ENCODE measurements at places on chromosomes 2 and 18.

- no peak for DNase-seq
Observed at GRCh38 chr18:58766946-58767345, 95.7 kb downstream of the MALT1 start.

GRCh38 chr2:224838335-224838734 lies 122.2 kb upstream of the CCDC195 start:
- peak; percentile 53 for DNase-seq

GRCh38 chr2:135694711-135695110 lies 46.9 kb upstream of the UBXN4 start:
- peak; percentile 78 for DNase-seq

DNA sequence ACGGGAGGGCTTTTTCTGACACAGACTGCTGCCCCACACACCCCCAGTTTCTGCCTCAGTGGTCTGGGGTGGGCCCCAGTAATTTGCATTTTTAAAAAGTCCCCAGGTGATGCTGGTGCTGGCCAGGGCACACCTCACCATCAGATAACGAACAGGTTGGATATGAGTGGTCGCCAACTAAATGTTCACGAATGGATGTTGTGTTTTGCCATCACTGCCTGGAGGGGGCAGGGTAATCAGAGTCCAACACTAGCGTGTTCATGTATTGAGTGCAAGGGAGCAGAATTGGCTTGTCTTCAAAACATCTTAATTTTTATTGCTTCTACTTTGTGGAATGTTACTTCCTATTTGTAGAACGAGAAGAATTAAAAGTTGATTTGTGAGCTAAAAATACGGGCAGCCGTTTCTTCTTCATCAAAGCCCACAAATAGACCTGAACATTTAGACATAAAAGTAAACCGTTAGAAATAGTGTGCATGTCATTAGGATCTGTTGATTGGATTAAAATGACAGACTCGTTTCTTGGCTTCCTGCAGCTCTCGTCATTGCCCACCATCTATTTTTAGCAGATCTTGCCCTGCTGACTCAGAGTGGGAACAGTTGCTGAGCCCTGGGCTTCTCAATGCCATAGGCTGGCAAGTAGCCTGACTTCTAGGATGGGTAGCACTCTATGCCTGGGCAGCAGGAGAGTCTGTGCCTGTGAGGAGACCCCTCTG lies 45.2 kb downstream of the NCK2 start:
- peak; percentile 71 for DNase-seq

DNA sequence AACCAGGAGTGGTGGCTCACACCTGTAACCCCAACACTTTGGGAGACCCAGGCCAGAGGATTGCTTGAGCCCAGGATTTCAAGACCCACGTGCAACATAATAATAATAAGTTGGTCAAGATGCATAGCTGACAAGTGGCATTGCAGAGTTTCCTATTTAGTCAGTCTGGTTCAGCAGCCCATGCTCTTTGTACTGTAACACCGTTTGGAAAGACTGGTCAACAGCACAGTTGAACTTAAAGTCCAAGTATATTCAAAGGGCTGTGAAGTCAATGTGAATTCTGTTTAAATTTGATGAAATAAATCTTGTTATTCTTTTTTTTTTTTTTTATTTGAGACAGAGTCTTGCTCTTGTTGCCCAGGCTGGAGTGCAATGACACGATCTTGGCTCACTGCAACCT lies 1.5 kb upstream of the TRMT61B start:
- no peak for DNase-seq

GRCh38 chr2:176729706-176730569 lies 460.7 kb downstream of the MTX2 start:
- DNase-seq: peak; percentile 95

- no peak for DNase-seq
Observed at GRCh38 chr2:234559609-234560008, 62.7 kb upstream of the ARL4C start.

DNA sequence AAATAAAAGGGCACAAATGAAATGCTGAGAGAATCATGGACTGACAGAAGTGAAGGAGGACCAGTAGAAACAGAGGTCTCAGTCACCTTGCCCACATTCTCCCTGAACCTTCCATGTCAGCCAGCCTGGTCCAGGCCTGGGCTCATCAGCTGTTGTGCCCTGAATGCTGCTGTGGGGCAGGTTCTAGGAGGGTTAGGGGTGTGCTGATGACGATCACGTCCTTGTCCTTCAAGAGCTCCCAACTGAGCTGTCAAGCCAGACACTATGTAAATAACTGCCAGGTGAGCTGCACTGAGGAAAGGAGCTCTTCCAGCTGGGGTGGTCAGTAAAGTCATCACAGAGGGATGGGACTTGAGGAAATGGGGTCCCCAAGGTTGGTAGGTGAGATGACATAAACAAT lies 156.5 kb downstream of the SMAD2 start:
- DNase-seq: no peak

DNA sequence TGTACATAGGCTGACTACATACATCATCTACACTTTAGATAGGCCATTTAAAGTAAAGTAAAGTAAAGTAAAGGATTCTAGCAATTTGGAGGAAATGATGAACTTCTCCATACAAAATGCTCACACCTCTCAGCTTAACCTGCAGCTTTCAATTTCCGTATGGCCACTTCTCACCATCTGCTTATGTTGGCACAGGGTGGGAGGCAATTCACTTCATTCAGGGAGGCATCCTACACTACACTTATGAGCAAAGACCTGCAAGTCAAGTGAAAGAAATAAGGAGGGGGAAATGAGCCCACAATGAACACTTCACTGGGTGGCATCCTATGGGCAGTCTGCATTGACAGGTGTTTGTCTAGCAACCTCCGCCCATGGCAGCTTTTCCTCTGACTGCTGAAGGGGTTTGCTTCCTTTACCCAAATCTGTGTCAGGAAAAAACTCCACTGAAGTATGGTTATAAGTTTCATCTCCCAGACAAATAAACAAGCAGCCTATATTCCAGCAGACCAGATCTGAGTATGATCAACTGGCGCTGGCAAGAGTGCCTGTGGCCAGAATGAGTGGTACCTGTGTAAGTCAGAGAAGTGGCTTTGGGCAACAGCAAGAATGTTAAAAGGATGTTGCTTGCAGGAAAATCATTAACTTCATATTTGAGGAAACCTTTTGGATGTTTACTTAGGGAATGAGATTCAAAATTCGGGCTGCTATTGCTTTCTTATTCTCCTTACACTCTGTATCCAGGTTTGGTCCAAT lies 449.1 kb downstream of the TGIF1 start:
- DNase-seq: no peak

- no peak for DNase-seq
Observed at GRCh38 chr2:83826577-83826976, 632.5 kb downstream of the SUCLG1 start.

DNA sequence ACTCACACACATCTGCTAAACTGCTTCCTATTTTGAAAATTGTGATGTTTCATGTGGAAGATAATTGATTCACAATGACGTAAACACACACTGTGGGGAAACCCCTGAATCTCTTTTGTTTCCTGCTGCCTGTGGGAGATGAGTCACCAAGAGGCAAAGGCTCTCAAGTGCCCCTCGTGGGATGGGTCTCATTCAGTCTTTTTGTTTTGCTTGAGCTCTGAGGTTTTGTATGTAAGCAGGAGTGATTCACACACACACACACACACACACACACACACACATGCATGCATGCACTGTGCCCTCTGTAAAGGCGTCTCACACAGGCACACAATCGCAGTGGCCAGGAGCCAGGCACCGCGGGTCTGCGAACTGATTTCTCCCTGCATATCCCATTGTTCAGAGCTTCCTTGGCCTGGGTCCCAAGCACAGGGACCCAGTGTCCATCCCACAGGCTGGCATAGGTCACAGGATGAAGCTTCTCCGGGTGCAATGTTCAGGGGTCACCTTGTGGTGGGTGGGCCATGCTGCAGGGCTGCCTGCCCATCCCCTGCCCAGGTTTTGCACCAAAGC lies 12.1 kb upstream of the ARHGEF4 start:
- DNase-seq: peak; percentile 93

DNA sequence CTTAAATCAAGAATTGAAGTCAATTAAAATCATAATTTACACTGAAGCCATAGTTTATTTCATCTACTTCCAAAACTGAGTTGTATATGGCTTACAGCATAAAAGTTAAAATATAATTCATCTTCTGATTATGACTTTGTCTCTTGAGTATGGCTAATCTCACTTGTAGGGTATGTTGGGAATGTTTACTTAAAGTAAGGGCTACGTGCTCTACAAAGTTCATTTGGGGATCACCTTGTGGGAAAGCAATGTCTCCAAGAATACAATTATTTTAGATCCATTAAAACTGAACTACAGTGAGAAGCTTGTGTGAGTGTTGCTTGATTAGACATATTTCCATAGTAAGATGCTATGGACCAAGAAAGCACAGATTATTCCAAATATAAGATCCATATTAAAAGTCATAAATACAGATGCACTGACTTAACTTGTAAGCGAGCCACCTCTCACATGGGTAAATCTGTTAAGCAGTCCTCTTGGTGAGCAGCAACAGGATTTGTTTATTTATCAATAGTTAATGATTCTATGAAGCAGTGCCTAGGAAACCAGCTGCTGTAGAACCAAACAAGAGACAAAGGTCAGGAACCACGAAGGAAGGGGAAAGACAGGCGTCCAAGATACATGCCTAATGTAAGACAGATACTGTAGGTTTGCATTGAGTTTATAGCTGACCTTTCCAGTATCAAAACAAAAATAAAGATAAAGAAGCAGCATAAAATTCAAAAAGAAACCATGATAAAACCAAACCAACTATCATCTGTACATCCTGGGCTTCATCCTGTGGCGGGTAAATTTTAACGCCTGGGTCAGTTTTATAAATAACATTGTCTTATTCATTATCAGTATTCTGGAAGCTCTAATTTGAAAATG lies 24.8 kb downstream of the DSG4 start:
- no peak for DNase-seq

DNA sequence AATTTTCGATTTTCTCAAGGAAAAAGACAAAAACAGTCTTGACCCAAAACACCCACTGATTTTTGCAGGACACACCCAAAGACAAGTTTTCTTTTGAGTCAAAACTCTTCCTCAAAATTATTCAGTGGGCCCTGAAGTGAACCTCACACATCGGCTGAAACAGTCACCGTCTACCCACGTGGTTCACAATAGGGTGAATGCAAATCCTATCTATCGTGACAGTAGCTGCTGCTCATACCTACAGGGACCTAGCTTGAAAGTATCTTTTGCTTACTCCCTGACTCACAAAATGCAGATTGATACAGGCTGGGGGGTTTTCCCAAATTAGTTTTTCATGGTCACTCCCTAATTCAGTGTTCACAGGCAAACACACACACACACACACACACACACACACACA lies 10.7 kb upstream of the CD226 start:
- no peak for DNase-seq

GRCh38 chr2:169525434-169525833 lies 15.9 kb downstream of the KLHL41 start:
- DNase-seq: no peak

GRCh38 chr2:28449488-28450395 lies 46.1 kb upstream of the PLB1 start:
- DNase-seq: peak; percentile 54

- DNase-seq: no peak
Observed at GRCh38 chr2:179952658-179953057, 54.4 kb downstream of the CWC22 start.

- DNase-seq: peak; percentile 89
Observed at GRCh38 chr18:55338978-55339650, 248.9 kb downstream of the TCF4 start.

DNA sequence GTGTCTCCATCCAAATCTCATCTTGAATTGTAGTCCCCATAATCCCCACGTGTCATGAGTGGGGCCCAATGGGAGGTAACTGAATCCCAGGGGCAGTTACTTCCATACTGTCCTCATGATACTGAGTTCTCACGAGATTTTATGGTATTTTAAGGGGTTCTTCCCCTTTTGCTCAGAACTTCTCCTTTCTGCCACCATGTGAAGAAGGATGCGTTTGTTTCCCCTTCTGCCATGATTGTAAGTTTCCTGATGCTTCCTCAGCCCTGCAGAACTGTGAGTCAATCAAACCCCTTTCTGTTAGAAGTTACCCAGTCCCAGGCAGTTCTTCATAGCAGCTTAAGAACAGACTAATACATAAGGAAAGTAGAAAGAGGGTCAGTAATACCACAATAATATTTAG lies 480.4 kb downstream of the KCNJ3 start:
- no peak for DNase-seq

- DNase-seq: peak; percentile 96
Observed at GRCh38 chr18:55401638-55402191, 186.3 kb downstream of the TCF4 start.

GRCh38 chr2:119786295-119786694 lies 26.6 kb downstream of the PTPN4 start:
- no peak for DNase-seq

DNA sequence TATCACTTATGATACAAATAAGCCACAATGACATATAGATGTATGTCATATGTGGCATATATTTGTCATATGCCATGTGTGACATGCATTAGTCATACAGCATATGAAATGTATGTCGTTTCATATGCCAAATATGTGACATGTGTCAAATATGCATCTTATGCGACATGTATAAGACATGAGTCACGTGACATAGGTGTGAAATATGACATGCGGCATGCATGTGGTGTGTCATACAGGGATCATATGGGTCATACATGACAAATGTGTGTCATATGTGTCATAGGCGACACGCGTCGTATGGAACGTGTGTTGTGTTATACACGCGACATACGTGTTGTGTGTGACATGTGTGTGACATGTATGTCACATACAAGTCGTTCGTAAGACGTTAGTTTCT lies 2154.0 kb upstream of the PIK3C3 start:
- DNase-seq: peak; percentile 2

- DNase-seq: no peak
Observed at GRCh38 chr2:57597940-57598339, 448.7 kb upstream of the VRK2 start.

- no peak for DNase-seq
Observed at GRCh38 chr2:241593271-241593670, 34.7 kb downstream of the BOK start.

GRCh38 chr2:100380681-100381080 lies 36.8 kb downstream of the CHST10 start:
- DNase-seq: no peak

DNA sequence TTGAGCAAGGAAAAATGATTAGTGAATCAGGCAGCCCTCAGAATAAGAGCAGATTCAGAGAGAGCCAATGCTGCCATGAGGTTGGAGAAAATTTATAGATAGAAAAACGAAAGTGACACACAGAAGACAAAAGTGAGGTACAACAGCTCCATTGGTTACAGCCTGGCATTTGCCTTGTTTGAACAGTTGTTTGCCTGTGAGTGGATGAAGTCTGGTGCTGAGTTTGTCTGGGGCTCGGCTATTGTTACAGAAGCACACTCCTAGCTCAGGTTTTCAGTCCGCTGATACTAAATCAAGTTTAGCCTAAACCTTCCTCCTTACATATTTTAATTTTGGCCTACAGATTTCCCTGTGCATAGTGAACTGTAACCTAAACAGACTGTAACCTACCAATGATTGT lies 387.8 kb upstream of the RAB12 start:
- no peak for DNase-seq

- DNase-seq: no peak
Observed at GRCh38 chr2:96762529-96763311, 2.0 kb downstream of the CNNM4 start.
